ENCODE measurements at places on chromosomes 4 and X.

GRCh38 chr4:7715271-7716009 is 224.2 kb downstream of the AFAP1 start:
- no peak for DNase-seq

GRCh38 chr4:24527371-24527770 is 57.0 kb downstream of the DHX15 start:
- DNase-seq = no peak

DNA sequence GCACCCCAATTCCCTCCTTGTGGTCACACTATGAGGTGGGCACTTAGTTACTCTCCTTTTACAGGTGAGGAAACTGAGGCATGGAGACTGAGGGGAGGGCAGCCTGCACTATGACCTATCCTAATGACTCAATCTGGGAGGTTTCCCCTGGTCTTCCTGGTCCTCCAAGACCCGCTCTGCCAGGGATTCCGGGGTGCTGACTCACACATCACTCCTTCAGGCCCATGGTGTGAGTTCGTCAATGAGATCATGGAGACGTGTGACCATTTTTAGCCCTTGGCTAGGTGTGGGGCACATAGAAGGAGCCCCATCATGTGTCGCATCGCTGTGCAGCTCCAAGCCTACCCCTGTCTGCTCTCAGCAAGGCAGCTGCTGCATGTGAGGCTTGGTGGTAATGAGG is 32.4 kb upstream of the BCOR start:
- no peak for DNase-seq

- no peak for DNase-seq
Observed at GRCh38 chr4:165774326-165774725, 98.7 kb upstream of the TLL1 start.

- no peak for DNase-seq
Observed at GRCh38 chr4:80611678-80611979, 276.1 kb downstream of the CFAP299 start.

DNA sequence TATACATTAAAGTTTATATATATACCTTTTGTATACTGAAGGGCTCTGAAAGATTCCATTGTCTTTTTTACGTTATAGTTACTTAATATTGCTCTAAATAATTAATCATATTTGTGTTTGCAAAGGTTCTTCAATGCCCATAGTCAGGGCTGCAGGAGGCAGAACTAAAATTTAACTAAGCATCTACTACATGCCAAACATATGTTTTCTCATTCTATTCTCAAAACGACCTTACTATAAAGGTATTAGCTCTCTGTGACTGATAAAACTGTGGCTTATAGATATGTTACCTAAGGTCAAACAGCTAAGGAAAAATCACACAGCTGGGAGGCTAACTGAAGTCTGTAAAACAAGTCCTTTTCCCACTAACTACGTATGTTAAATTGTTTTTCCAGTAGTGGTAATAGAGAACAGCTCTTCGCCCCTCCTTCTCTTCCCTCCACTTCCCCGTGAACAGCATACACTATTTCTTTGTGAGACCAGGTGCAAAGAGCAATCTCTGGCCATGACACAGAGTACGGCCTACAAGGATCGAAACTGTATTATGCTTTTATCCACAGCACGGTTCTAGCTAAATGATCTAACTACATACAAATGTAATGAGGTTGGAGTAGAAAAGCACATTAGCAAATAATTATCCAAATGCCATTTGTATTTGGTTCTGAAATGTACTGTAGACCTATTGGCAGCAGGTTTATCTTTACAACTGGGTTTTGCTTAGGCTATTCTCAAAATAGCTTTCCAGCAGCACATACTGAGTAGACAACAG is 1.7 kb downstream of the CNOT6L start:
- DNase-seq = no peak

GRCh38 chr4:119231491-119231890 is 19.0 kb downstream of the USP53 start:
- DNase-seq = no peak

DNA sequence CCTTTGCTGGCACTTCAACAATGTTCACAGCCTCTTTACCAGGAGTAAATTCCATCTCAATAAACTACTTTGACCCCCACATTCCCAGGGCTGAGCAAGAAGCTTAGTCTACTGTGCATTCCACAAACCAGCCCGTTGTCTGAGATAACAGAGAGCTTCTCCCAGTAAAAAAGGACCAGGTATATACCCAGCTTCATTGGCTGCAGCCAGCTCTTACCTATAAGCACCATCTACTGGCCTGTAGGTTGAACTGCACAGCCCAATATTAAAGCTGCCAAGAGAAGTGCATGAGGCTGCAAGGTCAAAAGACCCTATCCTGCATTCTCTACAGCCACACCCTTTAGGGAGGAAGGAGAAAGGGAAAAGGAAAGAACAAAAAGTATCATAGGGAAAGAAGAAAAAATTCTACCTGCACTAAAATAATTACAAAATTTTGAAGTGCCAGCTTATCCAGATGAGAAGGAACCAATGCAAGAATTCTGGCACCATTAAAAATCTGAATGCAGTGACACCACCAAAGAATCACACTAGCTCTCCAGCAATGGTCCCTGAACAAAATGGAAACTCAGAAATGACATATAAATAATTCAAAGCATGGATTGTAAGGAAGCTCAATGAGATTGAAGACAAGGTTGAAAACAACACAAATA is 45.7 kb upstream of the INTU start:
- DNase-seq = no peak

DNA sequence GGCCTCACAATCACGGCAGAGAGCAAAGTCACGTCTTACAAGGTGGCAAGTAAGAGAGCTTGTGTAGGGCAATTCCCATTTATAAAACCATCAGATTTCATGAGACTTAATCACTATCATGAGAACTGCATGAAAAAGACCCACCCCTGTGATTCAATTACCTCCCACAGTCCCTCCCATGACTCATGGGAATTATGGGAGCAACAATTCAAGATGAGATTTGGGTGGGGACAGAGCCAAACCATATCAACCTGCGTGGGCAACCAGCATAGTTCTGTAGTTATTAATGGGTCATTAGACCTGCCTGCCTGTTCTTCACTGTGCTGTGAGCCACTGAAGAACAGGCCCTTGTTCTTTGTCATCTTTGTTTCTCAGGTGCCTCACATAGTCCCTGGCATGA is 593.7 kb upstream of the BOD1L1 start:
- no peak for DNase-seq

GRCh38 chrX:130091980-130092522 is 18.2 kb downstream of the ELF4 start:
- no peak for DNase-seq

GRCh38 chrX:10009741-10010140 is 42.6 kb downstream of the CLDN34 start:
- DNase-seq = no peak

DNA sequence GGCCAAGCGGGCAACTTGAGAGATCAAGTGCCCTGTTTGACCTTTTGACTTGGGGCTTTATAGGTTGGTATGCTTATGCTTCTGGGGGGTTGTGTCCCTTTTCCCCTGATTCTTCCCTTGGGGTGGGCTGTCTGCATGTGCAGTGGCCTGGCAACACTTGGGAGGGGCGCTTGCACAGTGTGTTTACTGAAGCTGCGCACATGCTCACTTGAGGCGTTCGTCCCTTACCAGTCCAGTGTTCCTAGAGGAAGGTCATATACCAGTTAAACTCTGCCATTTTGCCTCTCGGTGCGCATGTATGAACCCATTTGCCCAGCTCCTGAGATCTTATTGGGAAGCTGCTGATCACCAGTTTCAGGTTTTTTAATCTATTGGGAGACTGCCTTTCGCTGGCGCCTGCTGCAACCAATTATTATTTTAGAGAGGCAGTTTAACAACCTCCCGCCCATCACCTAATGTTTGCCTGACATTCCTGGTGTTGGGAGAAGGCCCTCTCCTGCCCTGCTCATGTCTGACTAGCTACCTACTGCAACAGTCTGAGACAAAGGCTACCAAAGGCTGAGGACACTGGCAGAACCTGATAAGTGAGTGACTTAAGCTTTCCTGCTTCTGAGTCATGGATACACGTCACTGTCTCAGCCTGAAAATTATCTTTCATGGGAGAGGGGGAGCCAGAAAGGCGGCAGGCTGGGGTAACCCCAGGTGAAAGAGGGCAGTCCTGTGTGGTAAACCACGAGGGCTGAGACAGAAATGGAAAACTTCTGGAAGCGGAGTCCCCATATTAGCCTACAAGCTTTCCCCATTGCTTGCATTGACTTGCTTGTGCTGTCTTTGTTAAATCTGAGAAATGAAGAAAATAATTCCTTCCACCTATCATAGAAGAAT is 97.6 kb downstream of the CPE start:
- DNase-seq = no peak

DNA sequence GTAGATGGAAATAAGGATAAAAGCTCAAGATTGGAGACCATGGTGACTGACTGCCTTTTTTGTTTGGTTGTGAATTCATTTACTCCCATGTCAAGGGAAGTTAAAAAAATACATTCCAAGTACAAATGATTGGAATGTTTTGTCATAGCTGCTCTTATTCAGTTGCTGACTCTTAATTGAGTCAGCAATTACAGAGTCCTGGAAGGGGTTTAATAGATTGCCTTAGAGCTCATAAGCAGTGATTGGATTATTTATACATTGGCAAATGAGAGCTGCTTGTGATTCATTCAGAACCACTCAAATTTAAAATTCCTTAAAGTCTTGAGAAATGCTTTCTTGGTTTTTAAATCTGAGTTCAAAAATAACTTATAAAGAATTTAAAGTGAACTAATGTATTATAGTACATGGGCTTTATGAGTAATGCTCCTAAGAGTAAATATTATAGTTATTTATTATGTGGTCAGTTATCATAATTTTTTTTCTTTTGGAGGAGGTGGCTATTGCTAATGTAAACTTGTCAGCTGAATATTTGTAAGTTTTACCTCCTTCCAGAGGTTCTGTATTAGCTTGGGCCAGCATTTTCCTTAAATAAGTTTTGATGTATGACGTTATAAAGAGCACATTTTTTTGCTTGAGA is 13.6 kb downstream of the JADE1 start:
- no peak for DNase-seq

GRCh38 chr4:8840006-8840793 is 31.4 kb downstream of the HMX1 start:
- no peak for DNase-seq

DNA sequence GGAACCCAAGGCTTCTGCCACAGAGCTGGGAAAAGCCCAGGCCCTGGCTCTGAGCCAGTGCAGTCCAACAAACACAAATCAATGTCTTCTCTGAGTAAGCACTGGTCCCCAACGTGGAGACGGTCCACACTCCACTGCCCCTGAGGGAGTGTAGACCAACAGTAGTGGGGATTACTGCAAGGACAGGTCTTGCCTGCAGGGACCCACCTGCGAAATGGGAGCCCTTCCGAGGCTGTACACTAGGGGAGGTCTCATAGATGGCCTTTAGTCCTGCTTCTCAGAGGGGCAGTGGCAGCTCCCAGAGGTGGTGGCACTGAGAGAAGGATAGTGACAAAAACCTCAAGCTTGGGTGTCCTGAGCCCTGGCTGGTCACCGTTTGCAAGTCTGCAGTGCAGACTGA is 19.5 kb downstream of the ENPP6 start:
- no peak for DNase-seq

DNA sequence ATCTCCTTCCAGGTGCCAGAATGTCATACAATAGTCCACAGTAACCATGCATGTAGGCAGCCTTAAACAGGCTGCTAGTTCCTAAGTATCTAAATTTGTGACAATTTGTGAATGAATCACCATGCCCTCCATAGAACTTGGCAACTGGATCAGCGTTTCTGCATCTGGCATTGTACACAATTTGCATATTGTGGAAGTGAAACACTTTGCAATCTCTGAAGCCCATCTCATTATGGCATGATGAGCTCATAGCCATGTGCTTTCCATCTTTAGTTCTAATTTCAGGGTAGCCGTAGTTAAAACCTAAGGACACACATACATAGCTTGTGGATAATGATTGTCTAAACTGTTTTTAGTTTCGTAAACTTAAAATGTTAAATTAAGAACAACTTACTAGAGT is 573.6 kb downstream of the PPP4R3C start:
- no peak for DNase-seq

DNA sequence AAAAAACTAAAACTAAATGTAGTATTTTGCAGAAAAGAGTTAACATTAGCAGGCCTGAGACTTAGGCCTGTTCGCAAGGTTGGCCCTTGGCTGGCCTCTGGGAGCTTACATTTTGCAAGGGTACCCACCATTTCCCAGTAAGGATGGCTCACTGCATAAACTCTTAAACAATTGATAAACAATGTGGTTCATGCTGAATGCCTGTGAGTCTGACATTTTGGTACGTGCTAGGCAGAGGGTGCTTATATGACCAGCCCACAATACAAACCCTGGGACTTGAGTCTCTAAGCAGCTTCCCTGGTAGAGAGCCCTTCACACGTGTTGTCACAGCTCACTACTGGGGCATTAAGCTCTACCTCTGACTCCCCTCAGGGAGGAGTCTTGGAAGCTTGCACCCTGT is 7.4 kb downstream of the PRPS2 start:
- no peak for DNase-seq

GRCh38 chr4:54016504-54016903 is 47.9 kb downstream of the CHIC2 start:
- DNase-seq = peak; percentile 88

- no peak for DNase-seq
Observed at GRCh38 chr4:122635205-122635604, 14.3 kb upstream of the IL21 start.

DNA sequence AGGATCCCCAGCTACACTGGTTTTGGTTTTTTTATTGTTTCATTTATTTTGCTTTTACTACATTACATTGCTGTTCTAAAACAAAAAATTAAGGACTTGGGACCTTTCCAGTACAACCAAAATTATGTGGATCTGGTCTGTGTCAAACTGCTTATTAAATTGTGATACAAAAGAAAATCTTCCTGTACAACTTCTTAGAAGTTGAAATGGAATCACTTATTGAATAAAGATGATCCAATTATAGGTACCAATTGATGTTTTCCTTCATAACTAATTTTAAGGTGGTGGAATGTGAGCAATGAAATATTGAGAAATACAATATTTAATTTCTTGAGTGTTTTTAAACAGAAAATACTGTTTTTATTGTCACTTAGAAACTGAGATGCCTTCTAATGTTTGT is 67.3 kb downstream of the C4orf46 start:
- DNase-seq = no peak

- no peak for DNase-seq
Observed at GRCh38 chr4:98864560-98864959, 64.4 kb downstream of the EIF4E start.

GRCh38 chrX:97050392-97050791 is 166.7 kb downstream of the RPA4 start:
- no peak for DNase-seq

GRCh38 chrX:2471641-2472040 is 29.1 kb downstream of the DHRSX start:
- no peak for DNase-seq

DNA sequence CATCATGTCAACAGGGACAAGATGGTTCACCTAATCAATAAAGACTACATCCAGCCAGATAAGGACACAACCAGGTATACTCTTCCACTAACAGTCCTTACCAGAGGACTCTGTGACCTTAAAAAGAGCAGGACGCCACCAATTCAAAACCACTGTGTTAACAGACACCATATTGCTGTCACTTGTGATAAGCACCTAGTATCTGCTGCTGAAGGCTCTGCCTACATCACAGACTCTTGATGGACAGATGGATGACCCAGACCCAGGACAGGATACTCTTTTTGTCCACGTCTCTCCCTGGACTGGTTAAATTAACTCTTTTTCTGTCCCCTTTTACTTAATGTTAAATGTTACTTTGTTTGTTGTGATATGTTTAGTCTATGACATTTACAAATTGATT is 586.2 kb upstream of the AGA start:
- no peak for DNase-seq

All from SHP77 treated with DMSO at 0.1 percent for 48 hours (cell line).